ENCODE measurements at places on chromosomes 6 and 20.

DNA sequence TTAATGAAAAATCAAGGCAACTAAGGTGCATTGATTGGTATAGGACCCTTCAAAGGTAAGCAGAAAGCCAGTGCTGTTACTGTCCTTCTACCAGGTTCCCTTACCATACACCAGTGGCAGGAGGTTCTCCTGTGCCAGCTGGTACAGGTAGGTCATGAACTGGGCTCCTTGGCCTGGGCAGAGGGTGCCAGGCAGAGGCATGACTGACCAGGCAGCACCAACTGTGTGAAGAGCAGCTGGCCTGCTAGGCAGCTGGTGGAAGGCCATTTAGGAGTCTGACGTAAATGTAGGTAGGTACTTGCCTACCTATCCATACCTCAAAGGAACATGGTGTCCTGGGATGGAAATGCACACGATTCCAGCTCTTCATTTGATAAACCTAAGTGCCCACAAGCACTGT, 23.3 kb downstream of the PCNA start:
- no peak for DNase-seq

DNA sequence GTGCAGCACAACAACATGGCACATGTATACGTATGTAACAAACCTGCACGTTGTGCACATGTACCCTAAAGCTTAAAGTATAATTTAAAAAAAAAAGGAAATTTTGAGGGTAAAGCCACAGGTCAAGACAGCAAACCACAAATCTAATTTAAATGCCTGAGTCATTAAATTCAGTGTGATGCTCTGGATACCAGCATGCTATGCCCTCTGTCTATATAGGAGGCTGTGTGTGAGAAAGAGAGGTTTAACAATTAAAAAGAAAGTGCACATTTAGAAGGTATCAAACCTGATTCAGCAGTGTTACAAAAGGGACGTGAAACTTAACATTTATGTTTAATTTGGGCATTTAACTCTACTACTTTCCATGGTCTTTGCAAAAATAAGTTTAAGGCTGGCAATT, 276.3 kb downstream of the ADGRB3 start:
- no peak for DNase-seq

DNA sequence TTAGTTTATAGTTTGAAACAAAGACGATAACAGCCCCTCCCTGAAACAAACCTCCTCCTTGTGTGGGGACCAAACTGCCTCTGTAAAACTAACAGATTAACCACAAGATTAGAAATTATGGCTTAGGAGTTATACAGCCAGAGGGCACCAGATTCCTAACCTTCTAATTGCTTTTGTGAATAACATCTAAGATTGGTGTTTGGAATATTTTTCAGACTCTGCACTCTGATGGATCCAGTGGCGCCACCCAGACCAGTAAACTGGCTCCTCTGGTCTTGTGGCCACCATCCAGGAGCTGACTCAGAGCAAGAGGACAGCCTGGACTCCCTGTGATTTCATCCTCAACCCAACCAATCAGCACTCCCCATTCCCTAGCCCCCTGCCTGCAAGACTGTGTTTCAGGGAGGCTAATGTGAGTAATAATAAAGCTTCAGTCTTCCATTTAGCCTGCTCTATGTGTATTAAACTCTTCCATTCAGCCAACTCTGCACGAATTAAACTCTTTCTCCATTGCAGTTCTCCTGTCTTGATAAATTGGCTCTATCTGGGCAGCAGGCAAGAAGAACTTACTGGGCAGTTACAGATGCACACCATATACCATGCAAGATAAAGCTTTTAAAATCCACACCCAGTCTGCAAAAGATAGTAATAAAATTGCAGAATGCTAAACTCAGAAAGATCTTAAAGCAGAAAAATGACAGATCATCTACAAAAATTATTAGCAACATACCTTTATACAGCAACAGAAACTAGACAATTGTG, 58.5 kb upstream of the SLC22A16 start:
- no peak for DNase-seq

GRCh38 chr20:62943396-62943795, 5.4 kb downstream of the GID8 start:
- DNase-seq = no peak

DNA sequence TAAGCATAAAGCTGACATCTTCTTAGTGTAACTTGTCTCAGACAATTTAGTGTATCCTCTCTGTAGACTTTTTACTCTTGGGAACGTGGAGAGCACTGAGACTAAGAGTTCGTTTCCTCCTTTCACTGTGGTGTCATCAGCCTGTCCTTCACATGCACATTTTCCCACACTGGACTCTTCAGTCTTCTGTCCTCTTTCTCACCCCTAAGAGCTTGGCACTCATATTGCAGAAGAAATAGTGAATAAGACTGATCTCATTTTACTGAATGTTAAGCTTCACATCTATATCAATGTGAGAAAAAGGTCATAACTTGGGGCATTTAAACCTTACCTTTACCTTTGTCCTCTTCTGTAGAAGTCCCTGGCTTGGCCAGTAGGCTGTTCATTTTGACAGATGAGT, 25.6 kb downstream of the FUCA2 start:
- DNase-seq = no peak

- DNase-seq = no peak
Observed at GRCh38 chr20:59579404-59580145, 24.8 kb upstream of the PHACTR3 start.

- no peak for DNase-seq
Observed at GRCh38 chr6:133637436-133637835, 251.5 kb upstream of the TCF21 start.

GRCh38 chr20:41509316-41510200, 108.6 kb downstream of the CHD6 start:
- DNase-seq = no peak

DNA sequence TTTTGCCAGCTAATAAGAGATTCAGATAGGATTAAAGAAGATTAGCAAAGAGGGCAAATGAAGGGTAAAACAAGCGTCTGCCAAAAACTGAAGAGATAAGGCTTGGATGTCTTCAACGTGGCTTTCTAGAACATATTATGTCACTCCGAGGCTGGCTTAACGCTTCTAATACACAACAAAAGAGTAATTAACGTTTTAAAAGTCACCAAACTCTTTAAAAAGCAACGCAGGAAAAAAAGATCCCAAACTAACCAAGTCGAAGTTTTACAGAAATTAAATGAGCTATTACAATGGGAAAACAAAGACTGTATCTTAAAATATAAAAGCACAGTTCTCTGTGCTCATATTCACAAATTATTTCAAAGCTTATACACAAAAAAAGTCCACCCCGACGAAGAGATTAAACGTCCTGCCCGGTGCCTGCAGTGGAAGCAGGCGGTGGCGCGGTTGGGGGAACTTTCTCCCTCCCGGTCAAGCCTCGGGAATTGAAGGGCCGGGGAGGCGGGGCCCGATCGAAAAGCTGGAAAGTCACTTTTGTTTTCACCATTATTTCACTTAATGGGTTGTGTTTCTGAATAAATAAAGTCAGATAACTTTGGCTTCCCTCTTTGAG, 1.2 kb downstream of the MAK start:
- peak; percentile 56 for DNase-seq

DNA sequence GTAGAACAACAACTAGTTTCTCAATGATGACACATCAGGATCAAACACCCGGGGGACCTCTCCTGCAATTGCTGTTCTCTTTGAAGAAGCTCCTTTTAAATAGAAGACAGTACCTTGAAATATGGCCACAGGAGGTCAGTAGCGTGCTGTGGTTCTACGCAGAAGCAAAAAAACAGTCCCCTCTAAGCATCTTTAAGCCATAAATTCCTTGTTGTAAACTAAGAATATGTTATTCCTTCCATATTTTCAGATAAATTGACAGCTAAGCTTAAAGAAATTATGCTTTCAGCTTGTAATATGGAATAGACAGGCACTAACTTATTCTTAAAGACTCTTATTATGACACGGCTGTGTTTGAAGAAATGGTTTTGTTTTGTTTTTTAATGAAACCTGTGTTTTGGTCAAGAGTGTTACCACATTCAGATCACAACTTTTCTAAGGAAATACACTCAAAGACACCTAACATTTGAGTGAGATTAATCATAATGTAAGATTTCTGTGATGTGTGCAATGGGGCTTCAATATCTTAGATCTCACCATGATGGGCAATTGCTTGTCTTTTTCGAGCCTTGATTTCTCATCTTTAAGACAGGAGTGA, 49.7 kb upstream of the IL20RA start:
- DNase-seq = peak; percentile 77

GRCh38 chr6:112281821-112282615, 27.7 kb upstream of the LAMA4 start:
- DNase-seq = no peak

DNA sequence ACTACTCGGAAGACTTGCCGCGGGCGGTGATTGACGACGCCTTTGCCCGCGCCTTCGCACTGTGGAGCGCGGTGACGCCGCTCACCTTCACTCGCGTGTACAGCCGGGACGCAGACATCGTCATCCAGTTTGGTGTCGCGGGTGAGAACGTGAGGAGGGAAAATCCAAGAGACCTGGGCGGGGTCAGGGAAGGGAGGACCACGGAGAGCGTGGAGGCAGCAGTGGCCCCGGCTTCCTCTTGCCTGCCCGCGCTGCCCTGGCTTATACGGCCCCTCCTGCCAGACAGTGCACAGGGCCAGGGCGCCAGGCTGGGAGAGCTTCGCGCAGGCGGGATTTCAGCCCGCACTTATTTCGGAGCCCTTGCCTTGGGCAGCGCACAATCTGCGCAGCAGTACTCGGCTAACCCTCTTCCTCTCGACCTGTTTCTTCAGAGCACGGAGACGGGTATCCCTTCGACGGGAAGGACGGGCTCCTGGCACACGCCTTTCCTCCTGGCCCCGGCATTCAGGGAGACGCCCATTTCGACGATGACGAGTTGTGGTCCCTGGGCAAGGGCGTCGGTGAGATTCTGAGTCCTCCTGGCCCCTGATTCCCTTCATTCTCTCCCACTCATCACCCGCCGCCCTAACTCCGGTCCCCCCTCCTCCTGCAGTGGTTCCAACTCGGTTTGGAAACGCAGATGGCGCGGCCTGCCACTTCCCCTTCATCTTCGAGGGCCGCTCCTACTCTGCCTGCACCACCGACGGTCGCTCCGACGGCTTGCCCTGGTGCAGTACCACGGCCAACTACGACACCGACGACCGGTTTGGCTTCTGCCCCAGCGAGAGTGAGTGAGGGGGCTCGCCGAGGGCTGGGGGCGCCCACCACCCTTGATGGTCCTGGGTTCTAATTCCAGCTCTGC, 2.0 kb downstream of the MMP9 start:
- no peak for DNase-seq

DNA sequence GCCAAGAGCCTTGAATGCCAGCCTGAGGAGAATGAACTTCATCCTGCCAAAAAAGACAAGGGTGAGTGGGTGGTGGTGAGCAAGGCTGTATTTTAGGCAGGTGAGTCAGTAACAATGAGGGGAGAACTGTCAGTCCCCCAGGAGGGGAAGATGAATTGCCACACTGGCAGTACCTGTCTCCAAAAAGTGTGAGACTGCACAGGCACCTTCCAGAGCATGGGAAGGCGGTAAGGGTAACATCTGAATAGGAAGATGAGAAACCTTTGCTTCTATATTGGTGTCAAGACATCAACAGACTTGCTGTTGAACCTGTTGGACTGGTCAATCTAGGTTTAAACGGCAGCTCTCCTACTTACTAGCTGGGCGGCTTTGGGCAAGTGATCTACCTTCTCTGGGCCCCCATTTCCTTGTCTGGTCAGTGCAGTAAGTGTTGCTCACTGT, 30.9 kb downstream of the STK35 start:
- no peak for DNase-seq

DNA sequence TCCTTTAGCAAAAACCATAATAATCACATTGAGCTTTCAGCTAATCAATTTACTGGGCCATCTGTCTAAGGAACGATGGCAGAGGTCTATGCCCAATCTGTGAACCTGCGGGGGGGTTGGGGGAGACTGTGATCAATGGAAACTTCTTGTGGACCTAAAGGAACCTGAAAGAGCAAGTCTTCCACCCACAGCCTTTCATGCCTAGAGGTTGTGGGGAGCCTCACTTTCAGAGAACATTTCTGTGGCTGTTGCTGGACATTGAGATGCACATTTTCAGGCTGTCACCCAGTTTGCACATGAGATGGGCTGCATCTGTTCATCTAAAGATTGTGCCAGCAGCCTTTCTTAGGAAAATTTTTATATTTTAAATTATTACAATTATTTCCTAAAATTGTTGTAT, 310.0 kb upstream of the SPTLC3 start:
- DNase-seq = no peak

GRCh38 chr20:36098364-36098763, 56.2 kb upstream of the EPB41L1 start:
- DNase-seq = no peak

DNA sequence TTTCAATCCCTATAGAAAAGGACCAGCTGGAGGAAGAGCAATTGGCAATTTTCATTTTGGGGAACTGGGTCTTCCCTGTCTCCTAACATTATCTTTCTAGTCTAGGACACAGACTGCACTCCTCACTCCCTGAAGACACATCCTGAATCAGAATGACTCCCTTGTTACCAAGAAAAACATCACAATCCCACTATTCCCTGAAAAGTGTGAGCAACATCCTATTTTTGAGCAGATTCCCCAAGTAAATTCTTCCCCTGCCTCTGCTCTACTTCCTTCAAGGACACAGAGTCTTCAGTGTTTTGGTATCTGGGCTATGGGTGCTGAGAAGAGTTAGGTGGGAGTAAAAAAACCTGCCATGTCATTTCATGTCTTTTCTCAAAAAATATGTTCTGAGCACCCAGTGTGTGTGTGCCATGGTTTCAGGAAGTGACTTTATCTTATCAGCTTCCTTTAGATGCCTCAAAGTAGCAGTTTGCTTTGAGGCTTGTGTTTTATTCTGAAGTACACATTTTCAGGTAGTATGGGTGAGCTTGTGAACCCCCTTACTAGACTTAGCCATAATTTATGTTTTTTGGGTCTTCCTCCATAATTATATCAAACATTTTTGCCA, 12.4 kb downstream of the LAMA4 start:
- DNase-seq = no peak

GRCh38 chr6:52790861-52791260, 12.8 kb downstream of the GSTA1 start:
- no peak for DNase-seq

- no peak for DNase-seq
Observed at GRCh38 chr6:45681860-45682511, 304.3 kb upstream of the SUPT3H start.

All from NCI-H748 treated with DMSO at 0.1 percent for 48 hours (cell line).